Retina (tissue), 1 donor: ENCODE measurements at places on chromosomes 7 and 10.

GRCh38 chr10:70906953-70907636 is 18.7 kb upstream of the PCBD1 start:
- no peak for DNase-seq

GRCh38 chr7:35805876-35806275 is 5.0 kb downstream of the SEPTIN7 start:
- DNase-seq, result no peak

GRCh38 chr10:6757158-6757557 is 177.1 kb upstream of the PRKCQ start:
- no peak for DNase-seq

GRCh38 chr7:41870461-41871138 is 167.7 kb upstream of the INHBA start:
- no peak for DNase-seq

GRCh38 chr10:70508912-70509756 is 30.6 kb downstream of the PALD1 start:
- DNase-seq, result peak; percentile 70

- DNase-seq, result no peak
These were observed 5.7 kb upstream of the TAS2R60 start for GRCh38 chr7:143437578-143437977.

GRCh38 chr7:155721056-155721455 is 76.6 kb downstream of the RBM33 start:
- no peak for DNase-seq

GRCh38 chr10:12218991-12219390 is 23.0 kb downstream of the CDC123 start:
- DNase-seq, result no peak

GRCh38 chr7:106289848-106290247 is 5.1 kb upstream of the NAMPT start:
- no peak for DNase-seq

DNA sequence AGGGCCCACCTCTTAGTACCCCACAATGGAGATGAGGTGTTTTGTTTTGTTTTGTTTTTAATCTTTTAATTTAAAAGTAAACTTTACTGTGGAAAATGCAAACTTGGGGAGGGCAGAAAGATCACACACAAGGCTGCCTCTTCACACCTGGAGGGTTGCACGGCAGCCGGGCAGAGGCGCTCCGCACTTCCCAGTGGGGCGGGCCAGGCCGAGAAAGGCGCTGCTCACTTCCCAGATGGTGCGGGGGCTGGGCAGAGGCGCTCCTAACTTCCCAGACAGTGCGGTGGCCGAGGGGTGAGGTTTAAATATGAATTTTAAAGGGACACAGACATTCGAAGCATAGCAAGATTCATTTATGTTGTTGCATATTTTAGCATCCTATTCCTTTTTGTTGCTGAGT is 235.9 kb upstream of the MTPN start:
- no peak for DNase-seq

- DNase-seq, result peak; percentile 71
These were observed 551.2 kb downstream of the GALNT17 start for GRCh38 chr7:71682841-71683781.

GRCh38 chr7:50393076-50393475 is 57.1 kb downstream of the FIGNL1 start:
- no peak for DNase-seq

DNA sequence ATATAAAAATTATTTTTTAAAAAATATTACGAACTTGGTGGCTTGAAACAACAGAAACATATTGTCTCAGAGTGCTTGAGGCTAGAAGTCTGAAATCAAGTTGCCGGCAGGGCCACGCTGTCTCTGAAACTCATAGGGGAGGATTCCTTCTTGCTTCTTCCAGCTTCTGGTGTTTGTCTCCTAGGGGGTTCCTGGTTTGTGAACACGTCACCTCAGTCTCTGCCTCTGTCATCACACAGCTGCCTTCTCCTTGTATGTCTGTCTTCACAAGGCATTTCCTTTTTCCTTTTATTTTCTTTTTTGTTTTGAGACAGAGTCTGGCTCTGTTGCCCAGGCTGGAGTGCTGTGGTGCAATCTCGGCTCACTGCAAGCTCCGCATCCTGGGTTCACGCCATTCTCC is 12.7 kb upstream of the SNX8 start:
- DNase-seq, result no peak

GRCh38 chr7:130400120-130400572 is 19.9 kb downstream of the CPA1 start:
- DNase-seq, result no peak

GRCh38 chr7:55019191-55019690 is 424 bp downstream of the EGFR start:
- DNase-seq, result peak; percentile 72

- no peak for DNase-seq
These were observed 103.9 kb upstream of the THSD7A start for GRCh38 chr7:11935905-11936304.

GRCh38 chr10:71302874-71303568 is 16.0 kb upstream of the SLC29A3 start:
- DNase-seq, result peak; percentile 65

GRCh38 chr7:154628556-154628955 is 374.4 kb downstream of the PAXIP1 start:
- no peak for DNase-seq

DNA sequence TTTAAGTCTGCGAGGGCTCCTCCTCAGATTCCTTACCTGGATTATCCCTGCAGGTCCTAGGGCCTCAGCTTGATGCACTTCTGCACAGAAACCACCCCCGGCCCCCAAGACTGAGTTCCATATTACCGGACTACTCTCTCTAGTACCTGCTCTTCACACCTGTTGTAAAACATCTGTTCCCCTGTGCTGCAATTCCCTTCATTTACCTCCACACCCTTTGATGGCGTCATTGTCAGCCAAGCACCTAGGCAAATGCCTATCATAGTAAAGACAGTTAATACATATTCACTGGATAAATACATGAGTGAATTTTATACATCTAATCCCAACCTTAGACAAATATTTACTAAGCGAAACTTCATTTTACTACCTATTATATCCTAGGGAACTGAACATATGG is 275.5 kb downstream of the PLXDC2 start:
- DNase-seq, result no peak

DNA sequence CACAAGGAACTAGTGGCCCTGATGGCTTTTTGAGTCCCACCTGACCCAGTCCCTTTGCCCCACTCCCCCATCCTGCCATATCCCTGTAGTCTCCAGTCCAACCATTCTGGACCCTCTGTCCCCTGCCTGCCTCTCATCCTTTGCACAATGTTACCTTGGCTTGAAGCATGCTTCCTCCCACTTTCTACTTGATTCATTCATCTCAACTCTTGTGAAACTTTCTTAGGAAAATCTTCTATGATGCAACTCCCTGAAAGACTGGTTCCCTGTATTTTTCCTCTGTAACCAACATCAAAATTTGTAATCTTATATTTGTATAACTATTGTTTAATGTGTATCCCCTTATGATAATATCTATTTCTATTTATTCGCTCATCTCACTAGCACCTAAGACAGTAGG is 151.5 kb downstream of the LRRTM3 start:
- no peak for DNase-seq

- DNase-seq, result no peak
These were observed 113.2 kb downstream of the SND1 start for GRCh38 chr7:127765150-127765549.

- DNase-seq, result peak; percentile 55
These were observed 92.2 kb downstream of the EGFR start for GRCh38 chr7:55110993-55111361.

DNA sequence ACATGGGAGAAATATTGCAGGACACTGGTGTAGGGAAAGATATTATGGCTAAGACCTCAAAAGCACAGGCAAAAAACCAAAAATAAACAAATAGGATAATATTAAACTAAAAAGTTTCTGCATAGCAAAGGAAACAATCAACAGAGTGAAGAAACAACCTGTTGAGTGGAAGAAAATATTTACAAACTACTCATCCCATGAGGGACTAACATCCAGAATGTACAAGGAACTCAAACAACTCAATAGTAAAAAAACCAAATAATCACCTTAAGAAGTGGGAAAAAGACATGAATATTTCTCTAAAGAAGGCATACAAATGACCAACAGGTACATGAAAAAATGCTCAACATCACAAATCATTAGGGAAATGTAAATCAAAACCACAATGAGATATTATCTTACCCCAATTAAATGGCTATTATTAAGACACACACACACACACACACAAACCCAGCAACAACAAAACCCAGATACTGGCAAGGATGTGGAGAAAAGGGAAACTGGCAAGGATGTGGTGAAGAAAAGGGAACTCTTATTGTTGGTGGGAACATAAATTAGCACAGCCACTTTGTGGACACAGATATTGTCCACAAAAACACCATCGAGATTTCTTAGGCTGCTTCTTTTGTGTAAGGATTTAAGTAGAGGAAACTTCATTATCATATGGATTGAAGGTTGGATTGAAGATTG is 9.8 kb upstream of the RAB18 start:
- no peak for DNase-seq

DNA sequence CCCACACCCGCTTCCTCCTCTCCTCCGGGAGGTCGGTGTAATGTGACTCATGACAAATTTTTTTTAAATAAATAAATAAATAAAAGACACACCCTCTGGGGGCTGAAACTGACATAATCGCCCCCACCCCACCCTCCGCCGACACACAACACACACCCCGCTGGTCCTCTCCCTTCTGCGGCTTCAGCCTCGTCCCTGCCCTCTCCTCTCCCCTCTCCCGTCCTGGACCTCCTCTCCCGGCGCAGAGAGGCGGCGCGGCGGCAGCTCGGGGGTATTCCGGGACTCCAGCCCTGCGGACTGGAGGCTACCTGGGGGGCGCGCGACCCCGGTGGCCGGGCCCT is 686 bp downstream of the ABI1 start:
- DNase-seq, result no peak

- DNase-seq, result no peak
These were observed 1.7 kb upstream of the KCNH2 start for GRCh38 chr7:150979713-150980390.

GRCh38 chr7:91420606-91421005 is 156.4 kb downstream of the FZD1 start:
- no peak for DNase-seq

DNA sequence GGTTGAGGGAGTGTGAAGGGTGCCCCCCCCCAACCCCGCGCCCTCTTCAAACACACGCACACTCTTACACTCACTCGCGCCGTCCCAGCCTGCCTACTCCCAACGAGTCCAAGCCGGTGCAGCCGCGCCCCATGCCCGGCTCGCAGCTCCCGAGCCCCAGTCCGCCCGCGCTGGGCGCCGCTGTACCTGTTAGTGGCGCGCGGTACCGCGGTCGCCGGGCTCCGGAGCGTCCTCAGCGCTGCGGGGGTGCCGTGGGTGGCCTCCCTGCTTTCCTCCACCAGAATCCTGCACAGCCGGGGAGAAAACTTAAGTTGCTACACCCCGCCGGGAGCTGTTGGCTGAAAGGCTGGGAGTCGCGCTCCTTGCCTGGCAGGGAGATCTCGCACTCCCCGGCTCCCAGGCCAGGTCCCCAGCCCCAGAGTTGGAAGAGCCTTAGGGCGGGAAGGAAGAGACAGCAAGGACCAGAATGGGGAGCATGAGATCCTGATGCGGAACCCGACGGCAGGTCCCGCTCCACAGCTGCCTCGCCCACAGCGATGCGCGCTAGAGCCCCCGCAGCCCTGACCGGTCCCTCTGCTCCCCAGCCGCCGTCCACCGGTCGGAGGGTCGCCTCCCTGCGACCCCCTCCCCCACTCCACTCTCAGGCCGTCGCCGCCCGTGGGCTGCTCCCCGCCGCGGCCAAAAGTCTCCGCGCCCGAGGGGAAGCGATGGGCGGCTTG is 863 bp downstream of the ST8SIA6 start:
- DNase-seq, result peak; percentile 82
